ENCODE measurements at places on chromosomes 5 and 9.

DNA sequence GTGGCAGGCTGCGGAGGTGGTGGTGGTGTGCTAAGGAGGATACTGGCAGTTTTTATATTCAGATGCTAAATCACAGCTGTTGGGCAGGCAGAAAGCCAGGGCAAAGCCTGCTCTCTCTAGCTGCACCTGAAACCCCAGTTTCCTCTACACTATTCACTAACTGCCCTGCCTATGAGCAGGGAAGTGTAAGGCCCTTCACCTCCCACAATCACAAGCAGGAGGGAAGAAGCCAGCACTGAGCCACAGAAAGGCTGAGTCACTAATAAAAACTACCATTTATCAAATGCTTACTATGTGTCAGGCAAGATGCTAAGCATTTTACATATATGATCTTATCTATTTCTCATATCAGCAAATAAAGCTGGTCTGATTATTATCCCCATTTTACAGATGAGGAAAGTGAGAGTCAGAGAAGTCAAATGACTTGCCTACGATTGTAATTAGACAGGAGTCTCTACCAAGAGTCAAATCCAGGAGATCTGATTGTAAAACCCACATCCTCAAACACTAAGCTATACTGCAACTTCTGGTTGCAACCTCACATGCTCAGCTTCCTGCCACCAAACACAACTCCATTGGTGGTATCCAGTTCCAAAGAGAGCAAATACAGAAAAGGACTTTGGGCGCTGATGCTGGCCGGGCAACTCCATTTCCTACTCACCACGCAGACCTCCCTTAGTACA, 17.7 kb upstream of the IL6ST start:
- no peak for DNase-seq

- no peak for DNase-seq
Measured at GRCh38 chr5:74977471-74977870, 74.9 kb downstream of the GCNT4 start.

DNA sequence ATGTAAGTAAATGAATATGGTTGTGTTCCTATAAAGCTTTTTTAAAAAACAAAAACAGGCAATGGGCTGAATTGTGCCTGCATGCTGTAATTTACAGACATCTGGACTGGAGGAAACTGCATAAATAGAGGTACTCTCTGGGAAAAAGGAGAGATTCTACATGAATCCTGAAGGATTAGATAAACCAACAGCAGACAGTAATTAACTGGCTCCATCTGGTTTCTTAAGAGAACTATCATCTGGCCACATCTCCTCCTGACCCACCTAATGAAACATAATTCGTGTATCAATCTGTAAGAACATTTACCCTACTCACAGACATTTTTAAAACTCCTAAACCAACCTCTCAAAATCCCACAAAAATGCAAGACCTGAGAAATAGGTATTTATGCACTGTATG, 528.1 kb upstream of the ST8SIA4 start:
- no peak for DNase-seq

DNA sequence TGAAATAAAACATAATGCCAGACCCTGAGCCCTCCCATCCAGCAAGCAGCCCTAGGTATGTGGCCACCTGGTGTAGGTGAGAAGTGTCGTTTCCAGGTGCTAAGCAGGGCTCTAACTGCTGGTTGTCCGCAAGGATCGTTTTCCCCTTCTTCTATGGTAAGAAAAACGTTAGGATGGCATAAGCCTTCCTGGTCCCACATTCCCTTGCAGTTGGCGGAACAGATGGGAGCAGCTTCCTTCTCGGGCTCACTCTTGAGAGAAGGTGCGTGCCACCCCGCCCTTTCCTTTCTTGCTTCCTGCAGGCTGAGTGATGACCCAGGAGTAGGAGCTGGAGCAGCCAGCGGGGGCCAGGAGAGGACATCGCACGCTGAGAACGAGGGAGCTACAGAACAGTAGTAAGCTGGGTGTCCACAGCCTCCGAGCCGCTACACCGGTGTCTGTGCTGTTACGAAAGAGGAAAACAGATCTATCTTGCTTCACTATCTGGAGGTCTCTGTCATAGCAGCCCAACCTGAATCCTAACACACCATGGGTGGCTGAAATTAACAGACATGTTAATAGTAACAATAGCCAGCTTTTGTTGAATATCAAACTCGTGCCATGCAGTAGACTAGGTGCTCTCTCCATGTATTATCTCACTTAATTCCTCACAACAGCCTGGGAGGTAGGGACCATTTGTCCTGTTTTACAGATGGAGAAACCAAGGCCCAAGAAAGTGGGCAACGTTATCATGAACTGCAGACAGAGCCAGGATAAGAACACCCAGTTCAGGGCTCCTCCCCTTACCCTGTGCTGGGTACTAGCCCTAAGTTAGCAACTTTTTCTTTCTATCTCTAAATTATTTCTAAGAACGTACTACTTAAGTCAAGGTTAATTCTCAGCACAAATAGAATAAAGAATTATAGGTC, 139.8 kb downstream of the COL23A1 start:
- no peak for DNase-seq

GRCh38 chr5:98905857-98906688, 22.7 kb downstream of the CHD1 start:
- DNase-seq: no peak

- DNase-seq: peak; percentile 54
Measured at GRCh38 chr5:145811834-145812625, 23.1 kb downstream of the PRELID2 start.

Measured in fibroblast of the conjunctiva (primary cell).